ENCODE measurements at places on chromosomes 4 and X. TPM values are rescaled to one million over a fixed set of nuclear protein-coding genes. Genes with fewer than 3 reads are reported as not detected.

DNA sequence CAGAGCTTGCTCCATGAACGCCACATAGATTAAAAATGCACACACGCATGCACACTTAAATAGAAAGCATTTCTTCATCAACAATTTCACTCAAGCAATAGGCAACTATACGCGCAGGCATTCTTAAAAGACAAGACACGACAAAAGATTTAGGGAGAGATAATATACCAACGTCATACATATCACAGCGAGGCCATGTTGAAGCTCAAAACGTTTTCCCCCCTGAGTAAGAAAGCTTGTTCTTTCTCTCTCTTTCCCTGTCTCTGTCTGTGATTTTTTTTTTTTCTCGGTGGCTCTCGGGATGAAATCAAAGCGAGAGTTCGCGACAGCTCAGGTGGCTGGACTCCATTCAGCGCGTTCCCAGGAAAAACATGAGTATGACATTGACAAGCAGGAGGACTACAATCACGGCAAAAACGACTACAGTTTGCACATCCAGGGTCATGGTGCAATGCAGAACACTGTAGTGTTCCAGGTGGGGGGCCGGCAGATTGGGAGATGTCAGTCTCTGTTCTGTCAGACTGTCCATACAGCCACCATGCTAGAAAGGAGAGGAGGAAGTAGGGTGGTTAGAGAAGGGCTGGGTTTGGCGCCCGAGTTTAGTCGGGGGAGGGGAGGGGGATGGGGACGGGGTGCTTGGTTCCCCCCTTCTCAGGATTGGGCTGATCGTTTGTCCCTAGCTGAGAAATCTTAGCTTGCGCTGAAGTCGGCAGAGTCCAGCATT lies 30.7 kb downstream of the ARHGEF9 start:
- peak; percentile 0 for DNase-seq

DNA sequence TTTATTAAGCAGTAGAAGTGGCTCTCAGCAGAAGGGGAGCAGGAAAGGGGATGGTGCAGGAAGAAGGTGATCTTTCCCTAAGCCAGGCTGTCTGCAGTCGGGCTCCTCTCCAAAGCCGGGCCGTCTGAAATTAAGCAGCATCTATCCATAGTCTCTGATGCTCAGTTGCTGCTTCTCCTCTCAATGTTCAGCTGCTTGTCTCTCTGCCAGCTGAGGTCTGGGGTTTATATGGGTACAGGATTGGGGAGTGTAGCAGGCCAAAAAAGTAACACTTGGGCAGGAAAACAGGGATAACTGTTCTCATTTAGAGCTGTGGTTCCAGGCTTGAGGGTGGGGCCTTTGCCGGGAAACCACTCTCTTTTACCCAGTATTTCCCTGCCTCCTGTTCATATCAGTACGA lies 39.2 kb upstream of the CCKAR start:
- no peak for DNase-seq

SLITRK2 gene
- 0.02 TPM for total RNA-seq

DNA sequence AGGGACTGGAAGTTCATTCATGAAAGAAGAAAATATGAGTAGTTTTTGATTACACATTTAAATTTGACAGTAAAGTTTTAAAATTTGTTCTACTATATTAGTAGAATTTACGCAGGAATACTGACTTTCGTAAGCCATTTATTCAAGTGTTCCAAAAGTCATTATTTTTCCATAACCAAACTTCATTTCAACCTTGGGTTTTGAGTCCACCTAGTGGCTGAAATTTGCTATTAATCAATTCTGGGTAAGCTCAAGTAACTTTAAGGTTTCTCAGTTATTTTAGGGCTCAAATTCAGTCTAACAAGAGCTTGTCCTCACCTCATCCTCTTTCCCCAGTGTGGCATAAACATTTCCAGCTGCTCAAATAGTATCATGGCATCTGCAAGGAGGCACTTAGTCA lies 175.4 kb downstream of the SH3BGRL start:
- DNase-seq, result peak; percentile 12

- no peak for DNase-seq
Observed at GRCh38 chrX:71579136-71579989, 1.1 kb downstream of the GCNA start.

DRP2 gene
- 0.35 TPM for total RNA-seq

FGF5 gene
- total RNA-seq, result not detected

- DNase-seq, result no peak
Observed at GRCh38 chr4:68348577-68348976, 1.3 kb downstream of the YTHDC1 start.

GRCh38 chrX:106783716-106784115 lies 18.8 kb upstream of the TBC1D8B start:
- no peak for DNase-seq

TMPRSS11E gene
- not detected for total RNA-seq

BTK gene
- total RNA-seq, result not detected

GRCh38 chr4:113483131-113483530 lies 278.4 kb downstream of the CAMK2D start:
- DNase-seq, result no peak

- peak; percentile 77 for DNase-seq
Observed at GRCh38 chrX:47802589-47802988, 34.1 kb upstream of the ZNF81 start.

CFAP47 gene
- 0.15 TPM for total RNA-seq

- DNase-seq, result peak; percentile 35
Observed at GRCh38 chr4:158255727-158256324, 45.5 kb downstream of the TMEM144 start.

DNA sequence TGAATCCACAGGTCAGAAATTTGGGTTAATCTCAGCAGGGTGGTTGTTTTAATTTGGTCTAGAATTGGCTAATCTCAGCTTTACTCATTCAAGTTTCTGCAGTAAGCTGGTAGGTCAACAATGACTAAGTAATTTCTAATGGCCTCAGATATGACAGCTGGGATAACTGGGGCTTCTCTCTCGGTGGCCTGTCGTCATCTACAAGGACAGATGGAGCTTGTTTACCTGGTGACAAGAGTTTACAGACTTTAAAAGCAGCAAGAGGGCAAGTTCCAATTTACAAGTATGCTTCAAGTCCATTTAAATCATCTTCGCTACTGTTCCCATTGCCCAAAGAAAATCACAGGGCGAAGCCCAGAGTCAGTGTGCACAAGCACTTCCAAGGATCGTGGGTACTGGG lies 453.9 kb downstream of the PDHA2 start:
- DNase-seq, result no peak

DGAT2L6 gene
- total RNA-seq, result not detected

DNA sequence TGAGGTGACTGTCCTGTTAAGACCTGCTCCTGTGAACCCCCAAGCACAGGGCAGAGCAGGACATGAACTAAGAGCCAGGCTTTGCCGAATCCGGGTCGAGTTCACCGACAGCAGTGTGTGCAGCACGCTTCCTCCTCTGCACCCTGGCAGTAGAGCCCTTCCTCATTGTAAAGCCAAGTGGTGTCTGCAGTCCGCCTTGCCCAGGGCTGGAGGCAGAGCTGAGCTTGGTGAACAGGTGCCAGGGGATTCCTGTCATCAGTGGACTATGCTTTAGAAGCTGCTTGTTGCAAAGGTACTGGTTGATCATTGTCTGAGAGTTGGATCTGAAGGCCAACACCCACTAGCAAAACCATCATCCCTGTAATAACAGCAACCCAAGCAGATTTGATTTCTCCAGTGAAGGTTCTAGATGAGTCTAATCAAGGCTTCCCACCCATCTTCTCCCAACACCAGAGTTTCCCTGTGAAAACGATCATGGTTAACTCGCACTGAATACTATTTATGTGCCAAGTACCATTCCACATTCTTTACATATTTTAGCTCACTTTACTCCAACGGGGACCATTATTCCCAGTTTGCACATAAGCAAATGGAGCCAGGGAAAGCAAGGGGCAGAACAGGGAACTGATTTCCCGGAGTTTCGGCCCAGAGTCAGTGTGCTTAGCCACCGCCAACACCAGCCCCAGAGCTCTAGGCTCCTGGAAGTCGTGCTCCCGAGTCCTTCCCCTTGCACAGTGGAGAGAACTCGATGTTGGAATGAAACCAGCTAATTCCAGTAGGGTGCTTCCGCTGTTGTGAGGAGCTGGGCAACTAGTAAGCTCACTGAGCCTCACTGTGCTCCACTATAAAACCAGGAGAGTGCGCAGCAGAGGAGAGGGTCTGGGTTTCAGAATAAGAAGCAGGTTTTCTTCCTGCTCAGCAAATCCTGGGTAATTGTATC lies 1.4 kb upstream of the SLC34A2 start:
- no peak for DNase-seq

DNA sequence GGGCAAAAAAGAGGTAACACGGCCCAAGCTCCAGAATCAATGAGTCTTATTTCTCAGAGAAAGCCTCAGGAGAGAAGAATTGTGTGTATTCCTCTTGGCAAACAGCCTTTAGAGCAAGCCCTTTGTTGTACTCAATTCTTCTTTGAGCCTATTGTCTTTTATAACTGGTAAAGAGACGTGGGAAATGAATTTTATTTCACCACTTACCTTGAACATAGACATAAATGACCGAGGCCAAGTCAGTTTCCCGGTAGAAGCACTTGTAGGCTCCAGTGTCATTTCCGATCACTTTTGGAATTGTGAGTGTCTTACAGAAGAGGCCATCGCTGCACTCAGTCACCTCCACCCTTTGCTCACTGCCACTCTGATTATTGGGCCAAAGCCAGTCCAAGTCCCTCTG lies 7.0 kb downstream of the KDR start:
- DNase-seq, result no peak

GRCh38 chr4:2416564-2417225 lies 1.8 kb downstream of the ZFYVE28 start:
- no peak for DNase-seq

DNA sequence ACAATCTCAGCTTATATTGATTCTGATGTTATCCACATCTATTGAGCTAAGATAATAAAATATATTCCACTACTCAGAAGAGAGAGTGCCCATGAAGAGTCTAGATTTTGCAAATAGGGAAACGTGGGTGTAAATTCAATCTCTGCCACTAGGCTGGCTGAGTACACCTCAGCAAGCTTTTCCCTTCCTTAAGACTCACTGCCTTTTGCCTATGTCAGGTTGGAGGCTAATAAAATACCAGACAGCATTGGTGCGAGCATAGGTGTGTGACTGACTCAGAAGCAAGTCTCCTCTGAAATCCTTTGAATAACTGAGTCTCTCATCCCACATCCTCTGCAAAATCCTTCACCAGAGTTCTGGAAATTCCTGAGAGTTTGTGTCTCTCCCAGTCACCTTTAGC lies 405.4 kb upstream of the CPEB2 start:
- DNase-seq, result no peak

DNA sequence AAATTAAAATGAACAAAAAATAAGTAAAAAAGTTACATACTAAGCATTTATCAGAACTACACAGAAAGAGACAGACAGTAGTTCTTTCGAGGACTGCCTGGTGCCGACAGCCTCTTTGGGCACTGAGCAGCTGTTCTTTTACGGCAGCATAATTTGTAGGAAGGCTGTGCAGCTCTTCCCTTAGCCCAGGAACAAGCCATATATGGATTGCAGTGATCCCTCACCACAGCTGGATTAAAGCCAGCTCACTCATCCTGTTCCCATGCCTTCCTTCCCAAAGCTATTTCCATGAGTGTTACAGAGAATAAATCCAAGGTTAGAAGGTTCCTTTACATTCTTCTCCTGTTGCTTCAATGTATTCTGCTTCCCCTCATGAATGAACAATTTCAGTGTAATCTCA lies 71.7 kb downstream of the DDX60L start:
- DNase-seq, result peak; percentile 40

DNA sequence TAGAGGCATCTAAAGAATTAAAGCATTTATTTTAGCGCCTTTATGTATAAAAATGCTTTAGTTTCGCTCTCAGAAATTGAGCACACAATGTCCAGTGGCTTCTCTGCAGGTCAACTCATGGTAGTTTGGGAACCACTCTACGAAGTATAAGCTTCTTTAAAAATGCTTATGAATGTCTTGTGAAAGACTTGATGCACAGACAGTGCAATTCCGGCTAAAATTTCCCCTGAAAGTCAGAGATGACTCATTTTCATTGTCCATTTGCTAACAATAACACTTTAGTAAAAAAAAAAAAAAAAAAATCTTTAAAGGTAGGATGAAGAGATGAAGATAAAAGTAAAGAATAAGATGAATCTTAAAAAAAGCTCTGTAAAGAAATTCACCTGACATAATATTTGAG lies 117.2 kb downstream of the PDHA2 start:
- DNase-seq, result no peak

MAGEB2 gene
- 60.3 TPM for total RNA-seq

GRCh38 chr4:45971108-45971507 lies 152.7 kb downstream of the GABRG1 start:
- DNase-seq, result no peak

GRCh38 chr4:122045533-122045932 lies 93.7 kb upstream of the TRPC3 start:
- peak; percentile 33 for DNase-seq

- DNase-seq, result no peak
Observed at GRCh38 chr4:33649015-33649414, 2595.3 kb downstream of the ARAP2 start.

GRCh38 chr4:53633608-53634007 lies 42.3 kb upstream of the LNX1 start:
- no peak for DNase-seq

- DNase-seq, result no peak
Observed at GRCh38 chr4:109589119-109589518, 29.1 kb downstream of the MCUB start.

GRCh38 chrX:129650183-129650689 lies 4.5 kb downstream of the APLN start:
- DNase-seq, result no peak

ZNF732 gene
- total RNA-seq, result not detected

GRCh38 chr4:172898715-172899114 lies 269.9 kb upstream of the GALNT7 start:
- no peak for DNase-seq

DNA sequence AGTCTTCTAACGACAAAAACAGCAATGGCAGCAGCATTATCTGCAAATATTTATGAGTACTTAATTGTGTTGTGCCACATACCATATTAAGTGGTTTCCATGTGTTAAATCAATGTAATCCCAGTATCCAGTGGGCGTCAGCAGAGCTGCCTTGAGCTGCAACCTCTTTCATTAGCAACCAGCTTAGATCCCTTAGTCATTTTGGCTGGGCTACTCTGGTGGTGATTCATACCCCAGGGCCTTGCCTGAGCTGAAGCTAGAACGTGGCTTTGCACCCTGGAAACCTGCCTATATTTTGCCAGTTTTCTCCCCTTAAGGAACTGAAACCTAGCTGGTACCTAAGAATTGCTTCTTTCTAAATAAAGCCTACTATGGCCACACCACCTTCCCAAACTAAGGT lies 474.3 kb upstream of the FTHL17 start:
- peak; percentile 1 for DNase-seq

GRCh38 chr4:31104577-31104976 lies 384.4 kb downstream of the PCDH7 start:
- DNase-seq, result no peak
